Smooth muscle cell of trachea (primary cell): ENCODE measurements at places on chromosomes 7 and 10. TPM values are rescaled to one million over a fixed set of nuclear protein-coding genes. Genes with fewer than 3 reads are reported as not detected.

PRR15 gene
- not detected in 2 replicates for total RNA-seq

DUSP5 gene
- 13.4 and 23.0 TPM in 2 replicates for total RNA-seq

IFIT2 gene
- 8.7 and 15.7 TPM in 2 replicates for total RNA-seq

EBLN1 gene
- not detected in 2 replicates for total RNA-seq

ADCYAP1R1 gene
- total RNA-seq = not detected in 2 replicates

COL26A1 gene
- not detected in 2 replicates for total RNA-seq

LBX1 gene
- total RNA-seq = not detected in 2 replicates

MMP21 gene
- total RNA-seq = 0.17 TPM in 1 of 2 replicates, not detected in the other

COL13A1 gene
- 17.2 and 21.5 TPM in 2 replicates for total RNA-seq

TAS2R41 gene
- 0.17 TPM in 1 of 2 replicates, not detected in the other for total RNA-seq

PAXIP1 gene
- total RNA-seq = 8.8 and 9.2 TPM in 2 replicates

PTF1A gene
- total RNA-seq = not detected in 2 replicates

HABP2 gene
- not detected in 2 replicates for total RNA-seq

UTF1 gene
- not detected in 2 replicates for total RNA-seq

TBXAS1 gene
- total RNA-seq = 1.2 TPM in 2 replicates

CHAT gene
- total RNA-seq = not detected in 2 replicates

TRIM50 gene
- not detected in 2 replicates for total RNA-seq

MBL2 gene
- total RNA-seq = not detected in 2 replicates

HOXA11 gene
- under 0.01 TPM in 1 of 2 replicates, not detected in the other for total RNA-seq

SBDS gene
- total RNA-seq = 87.3 and 88.7 TPM in 2 replicates

PNLIPRP2 gene
- not detected in 2 replicates for total RNA-seq
